DMS79 (cell line): ENCODE measurements at places on chromosomes 11 and 22.

DNA sequence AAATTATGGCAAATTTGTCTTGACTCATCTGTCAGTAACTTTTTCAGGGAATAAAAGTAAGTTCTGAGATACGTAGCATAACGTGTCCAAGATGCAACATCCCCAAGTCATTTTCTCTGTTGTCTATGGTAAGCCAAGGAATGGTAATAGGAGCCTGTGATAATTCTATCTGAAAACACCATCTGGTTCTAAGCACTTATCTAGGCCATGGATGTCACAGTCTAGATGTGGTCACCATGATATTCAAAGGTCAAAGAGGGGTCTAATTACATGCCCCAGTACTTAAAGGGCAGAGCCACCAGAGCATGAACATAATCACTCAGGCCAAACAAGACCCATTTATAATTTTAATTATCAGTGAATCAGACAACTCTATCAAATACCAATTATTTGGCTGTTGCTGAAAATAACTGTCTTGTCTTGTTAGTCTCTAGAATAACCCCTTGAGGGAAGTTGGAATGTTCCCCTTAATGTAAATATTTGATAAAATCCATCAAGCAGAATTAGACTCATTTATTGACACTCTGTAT is 225.1 kb upstream of the MPPED2 start:
- no peak for DNase-seq

- DNase-seq, result no peak
Measured at GRCh38 chr11:72669527-72669926, 4.7 kb downstream of the PDE2A start.

GRCh38 chr22:50487290-50488005 is 789 bp downstream of the MIOX start:
- no peak for DNase-seq

- no peak for DNase-seq
Measured at GRCh38 chr11:86183694-86184093, 60.9 kb upstream of the EED start.

- DNase-seq, result no peak
Measured at GRCh38 chr11:126233391-126233790, 21.8 kb downstream of the FAM118B start.

GRCh38 chr22:19136915-19137314 is 5.8 kb downstream of the TSSK2 start:
- no peak for DNase-seq

DNA sequence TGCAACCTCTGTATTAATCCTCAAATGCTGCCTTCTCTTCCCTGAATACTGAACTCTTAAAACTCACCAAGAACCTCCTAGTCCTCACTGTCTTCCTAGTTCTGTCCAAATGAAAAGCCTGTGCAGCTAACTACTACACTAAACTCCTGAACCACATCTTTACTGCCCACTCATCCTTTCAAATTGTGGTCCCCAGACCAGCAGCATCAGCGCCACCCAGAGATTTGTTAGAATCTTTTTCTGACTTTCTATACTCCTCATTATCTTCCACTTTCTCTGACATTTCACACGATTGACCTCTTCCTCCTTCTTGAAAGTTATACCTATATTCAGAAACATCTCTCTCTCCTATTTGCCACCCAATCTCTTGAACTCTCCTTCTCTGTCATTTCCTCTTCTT is 461.3 kb downstream of the DLG2 start:
- no peak for DNase-seq

DNA sequence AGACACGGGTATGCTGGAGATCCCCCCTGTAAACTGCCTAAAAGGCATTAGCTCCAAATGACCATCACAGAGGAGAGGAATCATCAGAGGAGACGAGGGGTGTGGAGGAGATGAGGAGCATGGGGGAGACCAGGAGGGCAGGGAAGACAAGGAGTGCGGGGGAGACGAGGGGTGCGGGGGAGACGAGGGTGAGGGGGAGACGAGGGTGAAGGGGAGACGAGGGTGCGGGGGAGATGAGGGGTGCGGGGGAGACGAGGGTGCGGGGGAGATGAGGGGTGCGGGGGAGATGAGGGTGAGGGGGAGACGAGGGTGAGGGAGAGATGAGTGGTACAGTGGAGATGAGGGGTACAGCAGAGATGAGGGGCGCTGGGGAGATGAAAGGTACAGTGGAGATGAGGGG is 17.5 kb upstream of the GAL start:
- no peak for DNase-seq

- DNase-seq, result no peak
Measured at GRCh38 chr11:119747868-119748660, 19.1 kb upstream of the NECTIN1 start.

DNA sequence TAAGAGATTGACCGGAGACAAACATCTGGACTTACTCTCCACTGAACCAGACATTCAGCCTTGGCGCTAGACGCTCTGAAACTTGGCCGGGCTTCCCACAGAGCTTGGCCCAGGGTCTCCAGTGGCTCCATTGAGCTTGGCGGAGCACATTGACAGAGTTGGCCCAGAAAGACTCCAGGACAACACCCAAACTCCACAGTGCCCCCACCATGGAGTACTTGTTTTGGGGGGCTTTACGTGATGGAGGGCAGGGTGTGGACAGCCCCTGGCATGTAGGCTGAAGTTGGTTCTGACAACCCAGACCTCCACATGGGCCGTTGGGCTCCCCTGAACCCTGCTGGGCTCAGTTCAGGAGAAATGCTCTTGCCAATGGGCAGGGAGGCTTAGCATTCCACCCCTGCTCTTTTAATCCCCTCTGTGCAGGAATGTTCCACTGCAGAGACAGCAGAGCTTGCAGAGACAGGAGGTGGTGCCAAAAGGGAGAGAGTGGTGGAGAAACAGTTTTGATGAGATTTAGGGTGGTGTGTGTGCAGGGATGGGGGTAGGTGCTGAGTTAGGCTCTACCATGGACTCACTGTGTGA is 102.4 kb upstream of the TIMP3 start:
- no peak for DNase-seq

DNA sequence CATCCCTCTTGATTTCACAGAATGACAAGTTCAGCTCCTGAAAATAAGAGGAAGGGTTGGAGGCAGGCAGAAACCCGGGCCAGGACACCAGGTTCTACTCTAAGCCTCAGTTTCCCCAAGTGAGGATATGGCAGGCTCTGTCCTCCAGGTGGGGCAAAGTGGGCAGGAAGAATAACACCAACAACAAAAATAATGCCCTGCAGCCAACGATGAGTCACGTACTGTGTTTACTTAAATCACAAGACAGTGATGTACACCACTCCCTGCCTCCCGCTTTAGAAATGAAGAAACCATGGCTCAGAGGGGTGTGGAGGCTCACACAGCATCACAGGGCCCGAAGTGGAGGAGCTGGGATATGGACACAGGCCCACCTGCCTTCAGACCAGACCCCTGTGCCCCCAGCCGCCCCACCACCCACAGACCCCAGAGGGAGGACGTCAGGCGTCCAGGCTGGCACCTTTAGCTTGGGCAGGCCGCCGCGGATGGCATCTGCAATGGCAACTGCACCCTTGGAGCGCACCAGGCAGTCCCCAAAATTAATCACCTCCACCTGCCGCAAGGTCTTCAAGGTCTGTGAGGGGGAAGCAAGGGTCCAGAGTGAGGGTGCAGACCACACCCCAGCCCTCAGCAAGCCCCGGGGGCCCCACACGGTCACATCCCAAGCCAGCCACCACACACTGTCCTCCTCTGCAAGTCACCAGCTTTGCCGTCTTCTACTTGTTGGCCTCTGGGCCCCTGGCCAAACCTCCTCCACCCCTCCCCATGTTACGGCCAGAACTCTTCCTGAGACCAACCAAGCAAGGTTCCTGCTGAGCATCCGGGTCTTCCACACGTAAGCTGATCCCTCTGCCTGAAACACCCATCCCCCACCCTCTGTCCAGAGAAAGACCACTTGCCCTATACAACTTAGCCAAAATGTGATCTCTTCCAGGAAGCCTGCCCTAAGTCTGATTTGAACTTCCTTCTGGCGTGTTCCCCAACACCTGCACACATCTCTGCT is 15.8 kb upstream of the CHADL start:
- no peak for DNase-seq

DNA sequence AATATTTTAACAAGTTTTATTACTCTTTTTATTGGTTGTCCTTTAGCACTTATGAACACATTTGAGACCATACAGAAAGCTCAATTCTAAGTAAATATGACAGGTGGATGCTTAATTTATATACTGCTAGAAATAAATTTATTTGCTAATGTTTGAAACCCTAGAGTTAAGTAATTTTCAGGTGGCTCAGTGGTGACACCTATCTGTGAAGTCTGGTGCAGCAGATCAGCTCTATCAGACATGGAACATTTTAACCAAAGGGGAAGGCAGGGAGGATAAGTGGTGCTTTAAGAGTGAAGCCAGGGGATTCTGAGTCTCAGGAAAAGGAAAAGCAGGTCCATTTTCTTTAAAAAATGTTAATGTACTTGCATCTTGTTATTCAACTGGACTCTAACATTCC is 175.8 kb downstream of the DSCAML1 start:
- DNase-seq, result no peak

GRCh38 chr11:104781719-104782376 is 116.4 kb downstream of the CASP12 start:
- no peak for DNase-seq
